WERI-Rb-1 (cell line): ENCODE measurements at places on chromosomes 11 and 22.
A peak's percentile ranks its signal among the peaks of the same experiment; 100 is the strongest.

DNA sequence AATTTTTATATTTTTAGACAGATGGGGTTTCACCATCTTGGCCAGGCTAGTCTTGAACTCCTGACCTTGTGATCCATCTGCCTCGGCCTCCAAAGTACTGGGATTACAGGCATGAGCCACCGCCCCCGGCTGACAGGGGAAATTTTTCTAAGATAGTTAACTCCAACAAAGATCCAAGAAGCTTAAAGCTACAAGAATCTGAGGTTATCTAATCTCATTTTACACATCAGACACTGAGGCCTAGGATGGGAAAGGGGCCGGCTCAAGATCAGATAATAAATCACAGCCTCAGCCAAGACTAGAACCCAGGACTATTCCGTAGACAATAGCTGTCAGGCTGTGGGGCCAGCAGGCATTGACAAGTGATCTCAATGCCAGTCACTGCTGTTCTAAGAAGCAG is 94.0 kb downstream of the AMBRA1 start:
- peak; percentile 67 for DNase-seq

DNA sequence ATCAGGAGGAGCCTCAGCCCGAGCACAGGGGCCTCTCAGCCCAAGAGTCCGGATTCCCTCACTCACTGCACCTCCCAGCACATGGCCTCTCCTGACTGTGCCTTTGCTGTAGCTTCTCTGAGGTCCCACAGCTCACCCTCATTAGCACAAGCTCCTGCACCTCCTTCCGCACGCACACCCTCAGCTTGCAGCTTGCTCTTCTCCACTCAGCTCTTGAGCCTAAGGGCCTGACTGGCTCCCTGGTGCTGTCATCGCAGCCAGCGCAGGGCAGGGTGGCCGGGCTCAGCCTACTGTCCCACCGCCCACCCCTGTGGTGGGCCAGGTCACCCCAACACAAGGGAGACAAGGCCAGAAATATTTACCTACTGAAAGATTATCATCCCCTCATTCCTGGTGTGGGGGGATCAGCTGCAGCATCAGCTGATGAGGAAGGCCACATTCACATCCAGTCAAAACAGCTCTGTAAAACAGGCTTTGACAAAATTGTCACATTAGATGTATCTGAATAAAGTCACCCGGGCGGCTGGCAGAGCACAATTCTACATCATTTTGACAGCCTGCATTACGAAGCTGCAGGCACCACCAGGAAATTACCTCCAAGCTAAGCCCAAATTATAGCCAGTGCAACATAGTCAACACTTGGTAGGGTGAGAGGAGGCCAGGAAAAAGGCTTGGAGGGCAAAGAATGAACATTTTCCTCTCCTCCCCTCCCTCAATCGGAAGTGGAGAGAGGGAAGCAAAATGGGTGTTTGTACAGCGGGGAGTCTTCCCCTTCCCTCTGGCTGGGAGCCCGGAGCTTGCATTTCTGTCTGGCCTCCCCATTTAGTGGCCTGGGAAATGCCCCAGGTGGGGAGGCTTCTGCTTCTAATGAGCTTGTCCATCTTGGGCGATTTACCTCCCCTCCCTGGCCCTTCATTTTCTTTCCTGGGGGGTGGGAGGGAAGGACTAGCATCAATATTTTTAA is 29.5 kb upstream of the IGSF9B start:
- DNase-seq: no peak

DNA sequence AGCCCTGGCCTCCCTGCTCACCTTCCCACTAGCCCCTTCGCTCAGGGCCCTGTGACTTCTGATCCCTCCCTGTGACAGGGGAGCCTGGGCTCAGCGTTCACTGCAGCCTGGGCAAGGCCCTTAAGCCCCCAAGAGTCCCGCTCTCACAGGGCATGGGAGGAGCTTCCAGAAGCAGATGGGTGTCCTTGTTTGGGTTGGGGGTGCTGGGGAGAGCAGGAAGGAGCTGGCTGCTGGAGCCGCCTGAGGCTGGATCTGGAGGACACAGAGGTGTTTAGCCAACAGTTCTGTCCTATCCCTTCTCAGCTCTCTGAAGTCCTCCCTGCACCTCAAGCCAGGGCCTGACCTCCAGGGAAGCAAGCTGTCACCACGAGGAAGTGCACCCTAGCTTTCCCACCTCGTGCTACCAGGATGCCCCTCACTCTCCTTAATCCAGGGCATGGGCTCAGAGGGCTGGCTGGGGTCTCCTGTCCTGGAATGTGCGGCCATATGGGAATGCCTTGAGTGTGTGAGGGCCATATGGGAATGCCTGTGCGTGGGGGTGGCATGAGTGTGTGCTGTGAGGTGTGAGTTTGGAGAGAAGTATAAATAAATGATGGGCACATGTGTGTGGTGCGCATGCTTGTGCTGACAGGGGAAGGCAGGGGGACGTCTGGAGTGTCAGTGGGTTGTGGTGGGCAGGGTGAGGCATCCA is 25.0 kb upstream of the TUB start:
- DNase-seq: no peak

- no peak for DNase-seq
Observed at GRCh38 chr11:2997406-2997805, 5.3 kb upstream of the NAP1L4 start.

GRCh38 chr11:31788085-31788484 is 23.0 kb downstream of the PAX6 start:
- no peak for DNase-seq

DNA sequence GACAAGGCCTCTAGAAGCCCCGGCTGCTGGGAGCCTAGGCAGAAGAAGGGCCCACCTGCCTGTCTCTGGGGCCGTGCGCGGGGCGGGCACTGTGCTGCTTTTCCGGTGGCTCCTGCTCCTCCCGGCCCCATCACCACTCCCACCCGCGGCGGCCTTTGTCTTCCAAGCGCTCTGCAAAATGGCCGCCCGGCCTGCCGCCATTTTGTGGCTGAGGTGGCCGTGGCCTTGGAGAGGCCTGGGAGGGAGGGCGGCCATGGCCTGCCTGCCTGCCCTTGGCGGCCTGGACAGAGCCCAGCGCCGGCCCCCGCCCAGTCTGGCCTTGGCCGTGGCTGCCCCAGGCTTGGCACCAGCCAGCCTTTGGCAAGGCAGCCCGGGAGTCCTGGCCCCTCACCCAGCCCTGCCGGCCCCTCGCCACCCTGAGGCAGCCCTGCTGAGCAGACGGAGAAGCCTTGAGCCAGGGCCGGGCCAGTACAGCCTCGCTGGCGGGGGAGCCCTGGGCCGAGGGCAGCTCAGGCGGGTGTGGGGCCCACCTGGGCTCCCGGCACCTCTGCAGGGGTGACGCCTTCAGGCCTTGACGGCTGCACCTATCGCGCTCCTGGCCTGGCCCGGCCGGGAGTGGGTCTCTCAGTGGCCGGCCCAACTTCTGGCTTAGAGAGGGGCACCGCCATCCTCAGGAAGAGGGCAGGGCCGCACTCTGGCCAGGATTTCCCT is 46.0 kb upstream of the PPARA start:
- no peak for DNase-seq

- no peak for DNase-seq
Observed at GRCh38 chr11:107276077-107276476, 181.5 kb downstream of the CWF19L2 start.

DNA sequence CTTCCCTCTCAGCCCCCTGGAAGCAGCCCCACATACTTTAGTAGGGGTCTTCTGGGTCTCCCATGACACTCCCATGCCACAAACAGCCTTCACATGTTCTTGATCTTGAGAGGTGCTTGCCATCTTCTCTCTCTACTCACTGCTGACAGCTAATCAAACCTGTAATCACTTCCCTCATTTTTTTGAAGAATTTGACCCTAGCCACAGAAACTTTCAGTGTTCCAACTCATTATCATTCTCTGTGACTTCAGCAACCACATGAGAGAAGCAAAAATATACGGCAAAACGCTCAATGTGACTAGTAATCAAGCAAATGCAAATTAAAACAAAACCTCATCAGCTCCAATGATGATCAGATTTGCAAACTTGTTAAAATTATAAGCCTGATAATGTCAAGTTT is 38.3 kb upstream of the POU2AF2 start:
- DNase-seq: no peak

DNA sequence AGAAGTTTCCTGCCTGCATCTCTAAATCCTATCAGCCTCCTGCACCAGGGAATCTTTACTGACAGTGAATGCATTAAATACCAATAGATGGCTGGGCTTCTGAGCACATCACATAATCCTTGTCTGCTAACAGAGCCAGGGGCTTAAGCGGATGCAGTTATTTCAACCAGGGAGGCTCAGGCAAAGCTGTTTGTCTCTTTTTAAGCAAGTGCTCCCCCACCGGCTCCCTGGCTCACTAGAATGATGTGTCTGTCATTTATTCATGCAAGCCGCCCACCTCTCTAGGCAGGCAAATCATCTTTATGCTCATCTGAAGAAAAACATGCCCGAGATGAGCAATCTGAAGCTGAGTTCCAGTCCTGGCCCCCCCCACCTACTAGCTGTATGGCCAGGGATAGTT is 182.3 kb downstream of the TENM4 start:
- peak; percentile 72 for DNase-seq

- DNase-seq: no peak
Observed at GRCh38 chr11:17921659-17922415, 91.0 kb downstream of the SERGEF start.

GRCh38 chr22:37021710-37022482 is 2.4 kb downstream of the MPST start:
- peak; percentile 43 for DNase-seq

DNA sequence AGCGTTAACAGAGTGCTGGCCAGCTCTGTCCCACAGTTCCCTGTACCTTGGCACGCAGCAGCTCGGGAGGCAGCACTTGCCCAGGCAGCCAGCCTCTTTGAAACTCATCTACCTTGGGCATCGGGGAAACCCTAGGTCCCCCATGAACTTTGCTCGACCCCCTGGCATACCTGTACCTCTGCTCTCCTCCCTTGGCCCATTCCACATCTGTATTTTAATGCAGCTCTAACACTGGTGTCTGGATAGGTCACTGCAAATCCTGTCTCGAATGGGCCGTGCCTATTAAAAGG is 304.1 kb downstream of the TBC1D22A start:
- DNase-seq: no peak

GRCh38 chr22:26416670-26417276 is 12.3 kb upstream of the ASPHD2 start:
- DNase-seq: no peak

DNA sequence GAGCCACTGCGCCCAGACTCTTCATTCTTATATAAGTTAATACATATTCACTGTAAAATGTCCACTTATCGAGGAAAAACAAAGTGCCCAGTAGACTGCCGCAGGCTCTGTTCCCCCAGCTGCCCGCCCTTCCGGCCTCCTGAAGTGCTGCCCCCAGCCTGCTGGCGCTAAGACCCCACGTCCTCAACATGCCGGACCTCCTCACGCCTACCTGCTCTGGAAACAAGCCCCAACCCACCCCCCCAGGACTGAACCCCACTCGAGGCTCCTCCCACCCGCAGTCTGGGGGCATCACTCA is 1.1 kb downstream of the GATD1 start:
- DNase-seq: no peak

DNA sequence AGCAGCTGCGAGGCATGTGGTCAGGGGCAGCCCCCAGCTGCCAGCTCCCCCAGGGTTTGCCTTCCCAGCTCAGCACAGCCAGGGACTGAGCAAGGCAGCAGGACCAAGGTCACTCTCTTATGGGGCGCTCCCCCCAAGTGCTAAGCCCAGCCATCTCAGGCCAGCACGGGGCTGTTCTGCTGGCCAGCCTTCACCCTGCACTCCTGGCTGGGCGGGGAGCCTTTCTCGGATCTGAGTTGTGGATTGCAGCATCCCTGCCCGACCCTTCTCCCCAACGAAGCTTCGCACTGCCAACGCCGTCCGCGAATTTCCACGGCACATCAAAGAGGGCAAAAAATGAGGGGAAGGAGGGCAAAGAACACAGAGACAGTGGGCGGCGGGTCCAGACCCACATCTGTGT is 42.5 kb upstream of the GAL start:
- no peak for DNase-seq

GRCh38 chr11:129852125-129852740 is 36.6 kb downstream of the TMEM45B start:
- no peak for DNase-seq

DNA sequence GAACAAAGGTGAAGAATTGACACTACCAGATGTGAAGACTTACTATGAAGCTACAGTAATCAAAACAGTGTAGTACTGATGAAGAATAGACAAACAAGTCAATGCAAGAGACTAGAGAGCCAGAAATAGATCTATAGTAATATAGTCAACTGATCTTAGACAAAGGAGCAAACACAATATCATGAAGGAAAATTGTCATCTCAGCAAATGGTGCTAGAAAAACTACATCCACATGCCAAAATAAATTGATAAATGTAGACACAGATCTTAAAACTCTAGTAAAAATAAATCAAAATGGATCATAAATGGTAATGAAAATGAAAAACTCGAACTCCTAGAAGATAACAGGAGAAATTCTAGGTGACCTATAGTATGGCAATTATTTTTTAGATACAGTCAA is 609.5 kb downstream of the NELL1 start:
- no peak for DNase-seq

GRCh38 chr11:64384028-64384737 is 25.2 kb downstream of the RPS6KA4 start:
- DNase-seq: no peak
